ENCODE measurements at places on chromosomes 7 and 10.

- H3K4me3 ChIP-seq = no peak overlapping the region
- peaks cover 29% of the 10 kb centered on the region for H3K36me3 ChIP-seq
- no peak overlapping the region for H3K27ac ChIP-seq
- no peak for DNase-seq
Measured at GRCh38 chr10:5964736-5965135, 12.6 kb downstream of the IL15RA start.

DNA sequence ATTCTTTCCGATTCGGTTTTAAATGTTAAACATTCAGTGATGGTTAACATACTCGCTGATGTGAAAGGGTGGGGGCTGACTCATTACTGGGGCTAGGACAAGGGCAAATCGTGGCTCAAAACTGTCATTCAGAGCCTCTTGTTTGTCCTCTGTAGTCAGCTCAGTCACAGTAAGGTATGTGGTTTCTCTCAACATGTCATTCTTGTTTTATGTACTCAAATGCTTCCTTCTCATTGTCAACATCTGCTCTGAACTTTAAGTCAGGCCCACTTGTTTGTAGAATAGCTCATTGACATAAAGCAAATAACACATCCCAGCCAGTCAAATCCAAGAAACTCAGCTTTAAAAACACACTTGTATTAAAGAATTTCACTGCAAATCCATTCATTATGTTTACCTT lies 7.3 kb downstream of the SLC16A9 start:
- no peaks in the 10 kb centered on the region for H3K4me1 ChIP-seq
- peaks cover 8% of the 10 kb centered on the region for H3K27me3 ChIP-seq
- H3K4me3 ChIP-seq = no peak overlapping the region
- no peaks in the 10 kb centered on the region for H3K36me3 ChIP-seq
- no peak for DNase-seq
- H3K27ac ChIP-seq = no peak overlapping the region

GRCh38 chr10:15427843-15428414 lies 56.8 kb upstream of the FAM171A1 start:
- H3K4me1 ChIP-seq = no peaks in the 10 kb centered on the region
- H3K4me3 ChIP-seq = no peak overlapping the region
- H3K27ac ChIP-seq = no peak overlapping the region
- no peaks in the 10 kb centered on the region for H3K27me3 ChIP-seq
- DNase-seq = no peak

GRCh38 chr10:74704629-74705357 lies 121.6 kb upstream of the KAT6B start:
- H3K4me3 ChIP-seq = no peak overlapping the region
- H3K27me3 ChIP-seq = no peaks in the 10 kb centered on the region
- DNase-seq = no peak
- peaks cover 3% of the 10 kb centered on the region for H3K36me3 ChIP-seq

GRCh38 chr10:112969542-112969941 lies 19.5 kb downstream of the TCF7L2 start:
- DNase-seq = no peak
- no peak overlapping the region for H3K27ac ChIP-seq
- H3K36me3 ChIP-seq = no peaks in the 10 kb centered on the region

DNA sequence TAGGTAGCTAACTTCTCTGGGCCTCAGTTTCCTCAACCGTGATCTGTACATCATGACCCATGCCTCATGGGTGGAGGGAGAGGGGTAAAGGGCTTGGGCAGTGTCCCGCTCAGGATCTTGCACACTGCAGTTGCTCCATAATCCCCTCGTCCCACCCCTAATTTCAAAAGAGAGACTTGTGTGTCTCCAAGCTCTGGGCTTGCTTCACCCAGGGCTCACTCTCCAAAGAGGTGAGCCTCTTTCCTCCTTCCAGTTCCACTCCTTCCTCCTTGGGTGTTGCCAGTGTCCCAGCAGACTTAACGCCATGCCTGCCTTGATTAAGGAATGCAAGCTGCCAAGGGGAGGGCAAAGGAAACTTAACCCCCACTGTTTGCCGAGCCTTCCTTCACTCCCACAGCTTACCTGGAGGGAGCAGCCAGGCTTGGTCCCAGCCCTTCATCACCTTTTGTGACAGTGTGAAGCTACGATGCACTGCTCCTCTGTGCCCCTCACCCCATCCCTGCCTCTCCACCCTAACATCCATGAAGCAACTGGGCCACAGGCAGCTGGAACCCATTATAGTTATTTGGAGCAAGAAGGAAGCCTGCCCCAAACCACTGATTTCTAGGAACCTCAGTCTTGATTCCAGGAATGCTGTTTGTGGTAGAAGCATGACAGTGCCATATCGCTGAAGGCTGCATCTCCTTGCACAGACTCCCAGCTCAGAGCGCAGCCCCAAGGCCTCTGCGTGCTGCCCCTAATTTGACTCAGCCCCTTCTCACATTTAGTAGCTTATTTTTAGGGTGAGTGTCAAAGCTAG lies 363.3 kb downstream of the TNS3 start:
- no peak overlapping the region for H3K27ac ChIP-seq
- no peaks in the 10 kb centered on the region for H3K36me3 ChIP-seq
- no peaks in the 10 kb centered on the region for H3K27me3 ChIP-seq
- no peaks in the 10 kb centered on the region for H3K4me1 ChIP-seq

- H3K4me1 ChIP-seq = peaks cover 15% of the 10 kb centered on the region
- DNase-seq = no peak
- H3K27me3 ChIP-seq = no peaks in the 10 kb centered on the region
Measured at GRCh38 chr7:36390199-36391090, 783 bp downstream of the ANLN start.

- no peak for DNase-seq
- no peak overlapping the region for H3K4me3 ChIP-seq
- H3K27ac ChIP-seq = no peak overlapping the region
- H3K36me3 ChIP-seq = no peaks in the 10 kb centered on the region
- no peaks in the 10 kb centered on the region for H3K27me3 ChIP-seq
- no peaks in the 10 kb centered on the region for H3K4me1 ChIP-seq
Measured at GRCh38 chr10:28644647-28645046, 32.7 kb upstream of the BAMBI start.

DNA sequence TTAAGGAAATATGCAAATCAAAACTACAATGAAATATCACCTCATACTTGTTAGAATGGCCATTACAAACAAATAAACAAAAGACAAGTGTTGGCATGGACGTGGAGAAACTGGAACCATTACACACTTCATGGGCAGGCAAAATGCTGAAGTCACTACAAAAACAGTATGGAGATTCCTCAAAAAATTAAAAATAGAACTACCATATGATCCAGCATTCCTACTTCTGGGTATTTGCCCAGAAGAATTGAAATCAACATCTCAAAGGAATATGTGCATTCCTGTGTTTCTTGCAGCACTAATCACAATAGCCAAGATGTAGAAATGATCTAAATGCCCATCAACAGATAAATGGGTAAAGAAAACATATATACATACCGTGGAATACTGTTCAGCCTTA lies 83.6 kb downstream of the NRCAM start:
- no peak overlapping the region for H3K4me3 ChIP-seq
- H3K27me3 ChIP-seq = peaks cover 5% of the 10 kb centered on the region
- no peak for DNase-seq
- H3K27ac ChIP-seq = no peak overlapping the region
- H3K4me1 ChIP-seq = no peaks in the 10 kb centered on the region

DNA sequence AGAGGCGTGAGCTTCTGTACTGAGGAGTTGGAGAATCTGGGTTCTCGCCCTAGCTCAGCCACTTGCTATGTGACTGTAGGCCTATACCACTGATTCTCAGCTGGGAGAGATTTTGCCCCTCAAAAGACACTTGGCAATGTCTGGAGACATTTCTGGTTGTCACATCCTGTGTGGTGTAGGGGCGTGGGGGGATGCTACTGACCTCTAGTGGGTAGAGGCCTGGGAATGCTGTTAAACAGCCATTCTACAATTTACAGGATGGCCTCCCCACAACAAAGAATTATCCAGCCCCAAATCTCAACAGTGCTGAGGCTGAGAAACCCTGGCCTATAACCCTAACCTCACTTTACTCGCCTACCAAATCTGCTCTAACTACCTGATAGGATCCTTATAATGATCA lies 58.8 kb upstream of the GAD2 start:
- no peaks in the 10 kb centered on the region for H3K27me3 ChIP-seq
- H3K4me1 ChIP-seq = no peaks in the 10 kb centered on the region
- no peak overlapping the region for H3K27ac ChIP-seq
- H3K36me3 ChIP-seq = no peaks in the 10 kb centered on the region
- no peak overlapping the region for H3K4me3 ChIP-seq

GRCh38 chr7:12643001-12643643 lies 44.3 kb upstream of the ARL4A start:
- no peak overlapping the region for H3K27ac ChIP-seq
- no peak for DNase-seq
- no peaks in the 10 kb centered on the region for H3K36me3 ChIP-seq
- no peaks in the 10 kb centered on the region for H3K27me3 ChIP-seq

GRCh38 chr10:54131833-54132232 lies 669.2 kb downstream of the PCDH15 start:
- DNase-seq = no peak
- H3K27ac ChIP-seq = no peak overlapping the region
- H3K36me3 ChIP-seq = no peaks in the 10 kb centered on the region
- no peaks in the 10 kb centered on the region for H3K4me1 ChIP-seq
- H3K27me3 ChIP-seq = no peaks in the 10 kb centered on the region

- H3K4me3 ChIP-seq = no peak overlapping the region
- H3K36me3 ChIP-seq = no peaks in the 10 kb centered on the region
- H3K4me1 ChIP-seq = no peaks in the 10 kb centered on the region
- H3K27me3 ChIP-seq = peaks cover 17% of the 10 kb centered on the region
- DNase-seq = no peak
- no peak overlapping the region for H3K27ac ChIP-seq
Measured at GRCh38 chr10:44015702-44016500, 367.2 kb upstream of the ZNF32 start.

- no peak overlapping the region for H3K27ac ChIP-seq
- no peak overlapping the region for H3K4me3 ChIP-seq
- peaks cover 38% of the 10 kb centered on the region for H3K36me3 ChIP-seq
- no peaks in the 10 kb centered on the region for H3K27me3 ChIP-seq
- no peak for DNase-seq
Measured at GRCh38 chr10:89019569-89020327, 29.1 kb downstream of the FAS start.

- H3K27me3 ChIP-seq = peaks cover 87% of the 10 kb centered on the region
- H3K4me3 ChIP-seq = no peak overlapping the region
Measured at GRCh38 chr7:157003445-157003755, 7.1 kb downstream of the MNX1 start.

DNA sequence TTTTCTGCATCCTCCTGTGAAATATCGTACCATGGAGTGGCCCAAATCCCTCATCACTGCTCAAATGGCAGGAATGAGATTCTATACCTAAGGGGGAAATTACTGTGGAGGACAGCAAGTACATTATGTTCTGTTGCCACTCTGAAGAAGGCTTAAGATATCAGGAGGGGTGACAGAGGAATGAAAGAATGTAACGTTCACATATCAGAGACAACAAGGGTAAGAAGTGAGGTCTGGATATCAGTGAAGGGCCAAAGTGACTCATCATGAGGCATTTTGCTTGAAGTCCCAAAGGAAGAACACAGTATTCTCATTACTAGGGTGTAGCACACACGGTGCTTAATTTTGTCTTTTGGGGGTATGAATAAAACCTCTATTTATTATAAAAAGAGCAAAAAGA lies 71.5 kb upstream of the SLC13A1 start:
- no peaks in the 10 kb centered on the region for H3K36me3 ChIP-seq
- no peak overlapping the region for H3K27ac ChIP-seq
- DNase-seq = no peak
- no peaks in the 10 kb centered on the region for H3K4me1 ChIP-seq
- H3K27me3 ChIP-seq = no peaks in the 10 kb centered on the region
- no peak overlapping the region for H3K4me3 ChIP-seq

Measured in T-cell (primary cell).